ENCODE measurements at places on chromosomes 1 and 21. TPM values are rescaled to one million over a fixed set of nuclear protein-coding genes. Genes with fewer than 3 reads are reported as not detected.

The MRAP gene
- total RNA-seq, result not detected

The ARHGEF19 gene
- total RNA-seq, result 12.4 TPM

The KIF21B gene
- total RNA-seq, result 92.4 TPM

The HJV gene
- not detected for total RNA-seq

The HSPG2 gene
- 20.8 TPM for total RNA-seq

The RNPEP gene
- 31.0 TPM for total RNA-seq

The TMEM200B gene
- total RNA-seq, result not detected

The PTPRU gene
- 0.42 TPM for total RNA-seq

The GBP4 gene
- 169 TPM for total RNA-seq

The DIRAS3 gene
- total RNA-seq, result not detected
